Esophagus squamous epithelium (tissue), 5 donors: ENCODE measurements at places on chromosomes 5 and 9.

GRCh38 chr9:81737871-81738507 lies 48.6 kb upstream of the TLE1 start:
- DNase-seq = no peak

DNA sequence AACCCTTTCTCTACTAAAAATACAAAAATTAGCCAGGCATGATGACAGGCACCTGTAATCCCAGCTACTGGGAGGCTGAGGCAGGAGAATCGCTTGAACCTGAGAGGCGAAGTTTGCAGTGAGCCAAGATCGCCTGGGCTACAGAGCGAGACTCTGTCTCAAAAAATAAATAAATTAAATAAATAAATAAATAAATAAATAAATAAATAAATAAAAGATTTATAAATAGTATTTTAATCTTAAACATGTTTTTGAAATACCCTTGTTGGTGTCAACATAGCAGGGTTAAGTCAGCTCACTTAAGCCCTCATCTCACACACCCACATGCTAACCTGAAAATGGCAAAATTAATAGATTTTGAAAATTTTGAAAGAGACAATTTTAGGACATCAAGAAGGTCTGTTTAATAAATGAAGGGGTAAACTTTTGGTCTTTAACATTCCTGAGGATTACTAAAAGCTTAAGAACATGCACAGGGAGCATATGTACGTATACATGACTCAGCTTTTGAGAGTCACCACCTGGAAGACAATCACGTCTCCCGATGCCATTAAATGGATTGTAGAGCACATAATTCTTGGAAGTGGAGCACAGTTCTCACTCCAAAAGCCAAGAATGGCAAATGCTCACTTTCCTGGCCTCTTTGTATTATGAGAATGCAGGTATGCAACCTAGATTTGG lies 202.5 kb downstream of the GDNF start:
- DNase-seq = no peak

- no peak for DNase-seq
These were observed 63.6 kb downstream of the EGFLAM start for GRCh38 chr5:38321978-38322377.

- DNase-seq = no peak
These were observed 164.6 kb downstream of the MAT2B start for GRCh38 chr5:163670036-163670435.

GRCh38 chr9:137411260-137411644 lies 11.7 kb downstream of the EXD3 start:
- DNase-seq = no peak

GRCh38 chr9:119453490-119453911 lies 84.3 kb upstream of the BRINP1 start:
- no peak for DNase-seq
